ENCODE measurements at places on chromosomes 2 and 18.
A peak's percentile ranks its signal among the peaks of the same experiment; 100 is the strongest.

DNA sequence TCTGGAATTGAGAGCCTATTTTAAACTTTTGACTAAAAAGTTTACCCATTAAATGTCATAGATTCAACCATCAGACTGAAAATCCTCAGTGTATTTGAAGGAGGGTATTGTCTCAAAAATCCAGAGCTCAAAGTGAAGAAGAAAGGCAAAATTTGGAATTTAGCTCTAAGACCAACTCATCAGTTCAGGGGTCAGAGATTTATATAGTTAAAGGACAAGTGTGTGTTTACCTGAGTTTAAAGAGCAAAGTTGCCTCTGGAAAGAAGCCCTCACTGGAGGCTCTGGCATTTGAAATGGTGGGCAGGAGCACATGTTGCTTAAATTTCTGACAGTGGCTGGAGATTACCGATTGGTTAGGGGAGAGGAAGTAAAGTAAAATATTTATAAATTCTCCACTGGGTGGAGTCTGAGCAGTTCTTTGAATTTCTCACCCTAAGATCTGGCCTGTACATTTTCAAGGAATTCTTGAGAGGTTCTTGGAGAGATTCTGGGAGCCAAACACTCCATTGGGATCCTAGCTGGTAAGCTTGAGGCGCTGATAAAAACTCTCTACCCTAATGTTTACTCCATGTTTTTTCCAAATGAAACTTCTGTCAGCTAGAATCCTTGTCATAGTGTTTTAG is at the start of gene KYNU:
KYNU (plus strand) TSS at position 449 of the 623 bp plus-strand sequence. CDS start 7,704 bp downstream, outside the sequence.
- no peaks in the 10 kb centered on the region for H3K4me1 ChIP-seq
- no peak within 1 kb of the TSS for H3K27ac ChIP-seq

DNA sequence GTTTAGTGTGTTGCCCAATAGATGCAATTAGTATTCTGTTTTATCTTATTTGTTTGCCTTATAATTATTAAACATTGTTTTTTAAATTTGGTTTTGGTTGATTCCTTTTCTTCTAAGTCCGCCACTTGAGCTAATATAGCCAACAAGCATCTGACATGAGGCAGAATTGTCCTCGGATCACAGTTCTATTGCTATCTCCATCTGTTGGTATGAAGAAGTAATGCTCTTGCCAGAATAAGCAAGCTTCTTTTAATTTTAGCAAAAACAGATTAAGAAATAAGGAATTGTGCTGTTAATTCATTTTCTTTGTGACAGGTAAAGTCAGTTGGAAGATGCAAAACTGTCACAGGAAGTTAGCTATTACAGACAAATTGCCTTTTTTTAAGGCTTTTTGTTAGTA is 54.3 kb downstream of the R3HDM1 start:
- no peaks in the 10 kb centered on the region for H3K27me3 ChIP-seq
- H3K27ac ChIP-seq, result no peak overlapping the region
- no peaks in the 10 kb centered on the region for H3K4me1 ChIP-seq

- no peaks in the 10 kb centered on the region for H3K36me3 ChIP-seq
- peak; percentile 35 for DNase-seq
- H3K27ac ChIP-seq, result no peak overlapping the region
- H3K4me3 ChIP-seq, result no peak overlapping the region
Measured at GRCh38 chr2:9805435-9806297, 37.6 kb upstream of the TAF1B start.

DNA sequence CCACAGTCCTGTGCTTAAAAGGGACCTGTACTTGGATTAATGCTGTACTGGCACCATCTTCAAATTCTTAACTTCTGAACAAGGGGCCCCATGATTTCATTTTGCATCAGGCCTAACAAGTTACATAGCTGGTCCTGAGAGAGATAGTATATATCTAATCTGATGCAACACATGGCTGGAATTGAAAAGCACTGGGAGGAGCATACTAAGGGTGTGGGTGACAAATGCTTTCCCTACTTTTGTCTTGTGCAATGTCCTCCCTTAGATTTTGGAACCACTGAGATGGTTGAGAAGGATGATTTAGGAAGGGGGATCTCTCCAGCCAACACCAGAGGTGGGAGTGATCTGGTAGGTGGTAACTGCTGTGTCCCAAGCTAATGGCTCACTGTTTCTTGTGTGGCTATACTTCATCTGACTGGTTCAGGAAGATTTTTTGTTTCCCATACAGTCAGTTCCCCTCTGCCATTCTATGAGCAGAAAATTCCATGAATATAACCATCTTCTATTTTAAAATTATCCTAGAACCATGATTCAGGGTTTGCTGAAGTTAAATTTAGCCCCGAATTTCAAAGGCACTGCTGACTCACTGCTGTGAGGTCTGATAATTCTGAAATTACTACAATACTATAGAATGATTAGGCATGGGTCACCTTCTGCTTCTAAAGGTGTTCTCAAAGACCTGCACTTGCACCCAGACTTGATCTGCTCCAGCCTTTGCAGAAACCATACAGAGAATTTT is 108.3 kb upstream of the NCKAP5 start:
- no peak overlapping the region for H3K27ac ChIP-seq
- H3K36me3 ChIP-seq, result no peaks in the 10 kb centered on the region
- no peaks in the 10 kb centered on the region for H3K27me3 ChIP-seq
- H3K4me3 ChIP-seq, result no peak overlapping the region
- DNase-seq, result no peak
- H3K4me1 ChIP-seq, result peaks cover 9% of the 10 kb centered on the region

DNA sequence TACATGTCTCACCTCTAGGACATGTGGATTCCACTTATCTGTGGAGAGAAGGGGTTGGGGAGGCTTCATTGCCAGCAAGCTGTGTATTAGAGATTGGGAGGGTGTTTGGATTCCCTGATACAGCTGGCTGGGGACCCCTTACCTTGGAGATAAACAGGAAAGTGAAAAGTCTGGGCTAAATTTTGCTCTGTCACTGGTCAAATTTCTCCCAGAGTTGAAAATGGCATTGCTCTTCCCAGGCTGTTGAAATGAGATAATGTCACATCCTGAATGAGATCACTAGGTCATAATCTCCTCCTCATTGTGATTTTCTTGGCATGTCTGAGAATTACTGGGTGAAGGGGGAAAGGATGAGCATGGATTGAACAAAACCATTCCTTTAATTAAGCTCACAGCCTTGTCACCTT is 265.0 kb upstream of the PARD3B start:
- peaks cover 7% of the 10 kb centered on the region for H3K4me1 ChIP-seq
- no peak overlapping the region for H3K27ac ChIP-seq
- no peaks in the 10 kb centered on the region for H3K36me3 ChIP-seq
- H3K27me3 ChIP-seq, result no peaks in the 10 kb centered on the region

GRCh38 chr18:74252039-74252395 is 39.7 kb downstream of the CYB5A start:
- H3K4me1 ChIP-seq, result peaks cover 28% of the 10 kb centered on the region
- no peaks in the 10 kb centered on the region for H3K27me3 ChIP-seq
- H3K27ac ChIP-seq, result peak overlapping the region; percentile 34

GRCh38 chr2:17228461-17228860 is 289.8 kb downstream of the RAD51AP2 start:
- H3K27ac ChIP-seq, result no peak overlapping the region
- H3K4me3 ChIP-seq, result no peak overlapping the region
- no peaks in the 10 kb centered on the region for H3K36me3 ChIP-seq

- DNase-seq, result no peak
- no peaks in the 10 kb centered on the region for H3K36me3 ChIP-seq
- H3K27me3 ChIP-seq, result no peaks in the 10 kb centered on the region
Measured at GRCh38 chr2:128580988-128581848, 262.6 kb upstream of the HS6ST1 start.

GRCh38 chr18:13725566-13726231 is 659 bp downstream of the FAM210A start:
- no peaks in the 10 kb centered on the region for H3K27me3 ChIP-seq
- peak overlapping the region; percentile 97 for H3K4me3 ChIP-seq
- no peaks in the 10 kb centered on the region for H3K36me3 ChIP-seq
- DNase-seq, result no peak

All from kidney (tissue), 22 donors.